ENCODE measurements at places on chromosomes 11 and 22.
A peak's percentile ranks its signal among the peaks of the same experiment; 100 is the strongest.

GRCh38 chr11:2687223-2687530 is 12.6 kb downstream of the KCNQ1OT1 start:
- no peak for DNase-seq

- DNase-seq: no peak
Observed at GRCh38 chr11:27916541-27917100, 191.3 kb downstream of the KIF18A start.

DNA sequence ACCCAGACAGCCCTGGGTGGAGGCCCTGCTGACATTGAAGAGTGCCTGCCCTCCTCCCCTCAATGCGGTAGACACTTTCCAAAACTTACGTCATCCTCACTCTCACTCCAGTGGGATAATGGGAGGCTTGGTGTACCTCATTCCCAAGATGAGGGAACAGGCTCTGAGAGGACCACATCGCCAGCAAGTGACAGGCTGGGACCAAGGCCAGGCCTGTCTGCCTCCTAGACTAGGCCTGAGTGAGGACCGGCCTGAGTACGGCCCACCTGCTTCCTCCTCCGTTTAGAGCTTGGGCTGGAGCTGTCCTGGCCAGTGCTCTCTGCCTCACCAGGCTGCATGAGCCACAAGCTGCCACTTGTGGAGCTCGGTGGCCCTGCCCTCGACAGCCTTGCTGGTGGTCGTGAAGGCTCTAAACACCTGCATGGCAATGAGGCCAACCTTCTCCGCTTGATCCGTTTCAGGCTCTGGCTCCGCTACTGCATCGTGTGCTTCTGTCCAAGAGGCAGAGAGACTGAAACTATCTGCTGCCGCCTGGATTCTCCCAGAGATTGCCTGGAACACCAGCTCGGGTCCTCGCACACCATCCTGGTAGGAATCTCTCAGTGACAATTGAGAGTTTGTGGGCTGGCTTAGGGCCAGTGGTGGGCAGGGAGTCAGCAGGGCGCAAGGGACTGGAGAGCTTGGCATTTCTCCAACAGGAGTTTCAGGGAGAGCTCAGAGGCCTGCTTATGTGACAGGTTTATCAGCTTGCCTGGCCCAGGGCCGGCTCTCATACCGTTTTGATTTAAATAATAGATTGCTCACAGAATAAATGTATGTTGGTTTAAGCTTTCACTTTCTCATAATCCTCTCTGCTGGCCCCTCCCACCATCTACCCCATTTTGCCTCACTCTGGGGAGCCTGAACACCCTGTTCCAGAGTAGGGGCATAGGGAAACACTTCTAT is 9.4 kb downstream of the LRRC75B start:
- DNase-seq: no peak

GRCh38 chr22:24434471-24435322 is 7.3 kb downstream of the ADORA2A start:
- DNase-seq: peak; percentile 61

GRCh38 chr11:61715867-61716266 is 35.7 kb downstream of the DAGLA start:
- no peak for DNase-seq

- no peak for DNase-seq
Observed at GRCh38 chr11:100756559-100756958, 69.5 kb downstream of the ARHGAP42 start.

DNA sequence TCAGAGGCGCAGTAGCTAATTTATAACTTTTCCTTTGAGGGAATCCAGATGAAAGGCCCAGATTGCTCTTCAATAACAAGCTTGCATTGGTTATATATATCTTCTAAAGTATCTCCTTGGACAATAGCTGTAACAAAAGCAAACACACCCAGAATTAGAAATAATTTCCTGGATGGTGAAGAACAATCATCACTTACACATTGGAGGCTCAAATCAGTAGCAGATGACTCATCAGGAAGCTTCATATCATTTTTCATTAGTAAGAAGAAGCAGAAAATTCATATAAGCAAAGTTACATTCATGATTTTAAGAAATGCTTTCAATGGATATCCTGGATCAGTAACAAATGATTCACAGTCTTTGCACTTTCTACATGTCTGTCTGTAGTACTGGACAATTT is 173.6 kb upstream of the CCDC90B start:
- no peak for DNase-seq

- DNase-seq: no peak
Observed at GRCh38 chr11:71241721-71242259, 10.6 kb downstream of the SHANK2 start.

GRCh38 chr22:50138041-50138440 is 32.5 kb upstream of the PANX2 start:
- no peak for DNase-seq

GRCh38 chr11:11992257-11993212 is 15.9 kb downstream of the DKK3 start:
- no peak for DNase-seq

DNA sequence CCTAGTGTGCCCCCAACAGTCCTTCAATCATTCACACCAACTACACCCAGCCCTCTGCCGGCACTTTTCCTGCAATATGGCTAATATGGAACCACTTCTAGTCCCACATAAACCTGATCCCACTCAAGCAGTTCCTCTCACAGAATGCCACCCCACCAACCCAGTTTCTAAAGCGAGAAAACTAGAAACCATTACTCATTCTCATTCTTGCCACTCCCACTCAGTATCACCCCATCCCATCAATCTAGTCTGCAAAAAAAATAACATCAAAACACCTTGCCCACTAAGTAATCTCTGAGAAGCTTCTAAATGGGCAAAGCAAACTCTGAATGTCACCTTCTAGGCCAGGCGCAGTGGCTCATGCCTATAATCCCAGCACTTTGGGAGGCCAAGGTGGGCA is 17.9 kb downstream of the NAP1L4 start:
- no peak for DNase-seq

DNA sequence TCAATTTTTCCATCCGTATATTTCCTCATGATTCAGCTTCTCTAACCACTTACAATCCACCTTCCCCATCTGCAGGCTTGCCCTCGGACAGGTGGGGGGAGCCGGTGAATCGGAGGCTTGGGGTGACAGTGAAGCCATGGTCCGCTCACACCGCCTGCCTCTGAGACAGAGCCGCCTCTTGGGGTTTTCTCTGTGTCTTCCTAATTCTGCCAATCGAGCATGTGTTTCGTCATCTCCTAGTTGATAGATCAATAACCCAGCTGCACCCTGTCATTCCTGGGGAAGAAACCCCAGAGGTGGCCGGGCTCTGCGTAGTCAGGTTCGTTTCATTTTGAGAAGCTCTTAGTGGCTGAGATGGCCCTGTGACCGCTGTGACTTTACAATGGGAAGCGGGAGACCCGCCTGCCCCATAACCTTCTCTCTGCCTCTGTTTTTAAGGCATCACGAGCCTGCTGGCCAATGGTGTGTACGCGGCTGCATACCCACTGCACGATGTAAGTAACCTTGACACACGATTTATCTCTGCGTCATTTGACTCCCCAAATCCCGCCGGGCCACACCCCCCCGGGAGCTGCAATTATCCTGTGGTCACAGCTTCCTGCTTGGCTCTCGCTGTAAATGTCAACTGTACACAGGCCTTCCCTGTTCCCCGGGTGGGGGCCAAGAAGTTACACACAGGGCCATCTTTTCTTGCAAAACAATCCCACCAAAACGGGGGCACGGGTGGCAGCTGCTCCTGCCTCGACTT is 33.3 kb downstream of the ANO1 start:
- no peak for DNase-seq

DNA sequence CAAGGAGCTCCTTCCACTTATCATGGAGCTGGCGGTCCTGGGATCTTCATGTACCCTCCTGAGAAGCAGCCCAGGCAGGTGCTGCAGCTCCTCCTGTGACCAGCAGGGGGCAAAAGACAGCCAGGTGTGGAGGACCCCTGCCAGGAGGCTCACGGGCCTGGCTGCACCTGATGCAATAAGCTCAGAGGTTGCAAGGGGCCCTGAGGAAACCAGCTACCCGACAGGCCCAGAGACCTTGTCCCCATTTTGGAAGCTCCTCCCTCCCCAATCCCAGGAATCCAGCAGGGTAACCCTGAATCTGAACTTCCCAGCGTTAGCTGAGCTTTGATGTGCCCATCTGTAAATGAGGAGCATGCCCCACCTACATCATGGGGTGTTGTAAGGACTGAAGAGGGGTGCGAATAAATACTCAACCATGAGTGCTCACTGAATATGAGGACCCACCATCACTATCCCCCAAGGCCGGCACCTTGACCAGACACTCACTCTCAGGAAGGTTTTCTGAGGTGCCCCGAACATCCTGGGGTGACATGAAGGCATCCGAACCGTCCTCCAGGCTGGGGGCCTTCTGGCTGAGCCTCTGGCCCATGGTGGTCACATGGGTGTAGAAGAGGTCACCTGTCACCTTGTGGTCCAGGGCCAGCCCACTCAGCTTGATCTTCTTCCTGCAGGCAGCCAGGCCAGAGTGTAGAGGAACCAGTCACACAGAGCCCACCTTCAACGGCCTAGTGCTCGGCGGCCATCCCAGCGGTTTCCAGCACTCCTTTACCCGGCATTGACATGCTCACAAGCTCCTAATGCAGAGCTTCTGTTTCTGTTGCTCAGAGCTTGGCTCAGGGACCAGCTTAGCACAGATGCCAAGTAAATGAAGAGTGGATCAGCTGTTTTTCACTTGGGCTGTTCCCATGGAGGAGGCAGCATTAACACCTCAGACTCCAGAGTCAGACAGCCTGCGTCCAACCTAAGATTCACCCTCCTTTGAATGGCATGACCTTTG is 21.7 kb downstream of the SLC43A1 start:
- peak; percentile 64 for DNase-seq

DNA sequence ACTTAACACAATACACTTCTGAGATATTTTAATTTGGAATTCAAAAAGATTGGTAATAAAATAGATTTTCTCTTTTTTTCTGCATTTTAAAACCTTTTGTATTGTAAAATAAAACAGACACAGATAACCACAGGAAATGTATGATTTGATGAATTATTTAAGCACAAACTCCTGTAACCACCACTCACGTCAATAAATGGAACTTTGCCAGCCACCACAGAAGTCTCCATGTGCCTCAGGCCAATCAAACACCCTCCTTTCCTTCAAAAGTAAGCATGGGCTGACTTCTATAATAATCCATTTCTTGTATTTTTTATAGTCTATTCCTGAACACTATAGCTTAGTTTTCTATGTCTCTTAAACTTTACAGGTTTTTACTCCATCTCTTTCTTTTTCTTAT is 721.7 kb downstream of the DLG2 start:
- DNase-seq: no peak

All from activated T-cell treated with anti-CD3 and anti-CD28 coated beads for 48 hours (primary cell).